ENCODE measurements at places on chromosomes 4 and X.

GRCh38 chr4:70705183-70706043, 16.4 kb upstream of the RUFY3 start:
- DNase-seq: peak; percentile 47

DNA sequence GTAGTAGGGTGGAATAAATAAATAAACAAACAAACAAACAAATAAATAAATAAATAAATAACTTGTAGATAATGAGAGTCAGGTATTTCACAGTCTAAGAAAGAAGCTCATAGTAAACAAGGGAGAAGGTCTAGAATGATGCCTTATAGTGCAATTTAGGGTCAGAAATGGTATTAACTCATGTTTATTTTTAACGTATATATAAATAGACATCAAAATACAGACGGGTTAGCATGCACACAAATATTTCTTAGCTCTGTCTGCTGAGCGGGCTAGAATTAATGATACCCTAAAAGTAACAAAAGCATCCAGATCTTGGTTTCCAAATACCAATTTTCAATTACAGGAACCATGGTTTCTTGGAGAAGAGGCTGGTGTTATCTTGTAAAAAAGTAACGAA, 16.6 kb downstream of the PFKFB1 start:
- no peak for DNase-seq

GRCh38 chrX:77953708-77954107, 15.7 kb downstream of the PGAM4 start:
- DNase-seq: no peak

DNA sequence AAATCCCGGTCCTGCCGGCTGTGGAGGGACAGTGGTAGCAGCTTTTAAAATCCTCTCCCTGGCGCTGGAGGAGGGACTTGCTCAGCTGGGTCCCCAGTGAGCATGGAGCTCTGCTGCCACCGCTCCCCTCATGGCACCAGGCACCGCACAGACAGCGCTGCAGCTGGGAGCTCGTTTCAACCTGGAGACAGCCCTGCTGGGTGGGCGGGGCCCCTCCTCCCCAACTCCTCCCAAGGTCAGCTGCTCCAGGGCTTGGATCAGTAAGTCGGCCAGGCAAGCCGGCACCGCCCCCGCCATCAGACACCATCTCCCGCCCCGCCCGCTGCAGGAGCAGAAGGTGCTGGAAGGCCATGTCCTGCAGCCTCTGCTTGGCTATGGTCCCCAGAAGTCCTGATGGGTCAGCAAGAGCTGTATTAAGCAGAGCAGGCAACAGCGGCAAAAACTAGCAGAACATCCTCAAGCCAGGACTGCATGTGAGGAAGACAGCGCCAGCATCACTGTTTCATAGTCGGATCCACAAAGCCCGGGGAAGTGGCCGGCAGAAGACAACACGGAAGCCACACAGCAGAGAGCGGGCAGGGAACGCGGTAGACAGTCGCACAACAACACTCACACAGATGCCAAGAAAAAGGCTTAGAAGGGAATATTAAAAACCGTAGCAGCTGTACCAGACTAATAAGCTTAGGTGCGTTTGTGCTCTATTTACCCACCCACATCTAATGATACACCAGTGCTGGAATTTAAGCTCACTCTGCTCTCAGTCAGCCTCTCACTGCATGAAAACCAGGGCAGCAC, 16.2 kb downstream of the ZFYVE28 start:
- no peak for DNase-seq

DNA sequence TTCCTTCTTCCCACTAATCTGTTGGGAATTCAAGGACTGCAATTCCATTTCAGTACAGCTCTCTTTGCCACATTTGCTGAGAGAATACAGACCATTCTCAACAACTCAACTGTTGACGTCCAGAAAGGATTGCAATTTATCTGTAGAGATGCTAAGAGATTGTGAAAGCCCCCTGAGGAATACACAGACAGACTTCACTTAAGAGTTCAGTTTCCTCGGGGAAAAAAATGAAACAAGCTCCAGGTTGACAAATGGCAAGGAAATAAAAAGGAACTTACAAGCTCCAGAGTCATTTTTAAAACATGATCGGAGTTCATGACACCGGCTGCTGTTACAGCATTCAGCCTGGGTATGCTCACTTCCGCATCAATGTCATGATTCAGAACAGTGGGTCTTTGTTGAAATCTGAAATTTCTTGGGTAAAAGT, 13.8 kb downstream of the TLR10 start:
- DNase-seq: no peak

- no peak for DNase-seq
Measured at GRCh38 chrX:153226344-153227185, 47.5 kb downstream of the MAGEA1 start.

- DNase-seq: peak; percentile 25
Measured at GRCh38 chrX:46796574-46797191, 37.8 kb upstream of the SLC9A7 start.

- DNase-seq: no peak
Measured at GRCh38 chrX:85516131-85516530, 136.7 kb upstream of the POF1B start.

DNA sequence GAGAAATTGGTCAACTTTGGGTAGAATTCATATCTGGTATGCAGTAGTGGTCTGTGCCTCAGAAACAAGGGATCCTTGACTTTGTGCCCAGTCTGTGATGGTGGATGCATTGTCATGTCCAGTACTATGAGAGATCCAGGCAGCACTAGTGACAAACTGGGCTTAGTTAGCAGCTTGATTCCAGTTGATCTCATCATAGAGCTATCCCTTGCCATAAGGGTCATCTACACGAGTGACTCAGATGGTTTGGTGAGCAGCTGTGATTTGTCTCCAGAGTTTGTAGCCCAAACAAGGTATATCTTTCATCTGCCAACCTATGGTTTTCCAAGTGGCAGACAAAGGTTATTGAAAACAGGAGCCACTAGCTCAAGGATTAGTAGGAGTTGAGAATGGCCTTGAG, 298.8 kb downstream of the GBA3 start:
- no peak for DNase-seq

GRCh38 chrX:57675320-57675719, 4.7 kb downstream of the NLRP2B start:
- DNase-seq: no peak

GRCh38 chr4:89829470-89830138, 7.4 kb downstream of the SNCA start:
- no peak for DNase-seq

GRCh38 chrX:39630344-39630743, 467.4 kb downstream of the BCOR start:
- DNase-seq: no peak

DNA sequence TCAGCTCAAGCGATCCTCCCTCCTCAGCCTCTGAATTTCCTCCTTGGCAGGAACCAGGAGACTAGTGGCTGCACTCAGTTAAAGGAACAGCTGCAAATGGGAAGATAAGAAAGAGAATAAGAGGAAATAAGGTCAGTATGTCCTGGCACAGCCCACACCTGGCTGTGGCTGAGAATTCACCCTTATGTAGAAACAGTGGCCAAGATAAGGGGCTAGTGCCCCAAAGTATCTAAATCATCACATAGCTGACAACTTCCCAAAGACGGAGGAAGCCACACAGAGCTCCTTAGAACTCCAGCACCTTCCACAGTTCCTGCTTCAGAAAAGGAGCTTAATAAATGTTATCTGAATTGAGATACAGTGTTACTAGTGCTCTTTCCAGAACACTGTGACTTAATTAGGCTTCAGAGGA, 2.3 kb upstream of the CHIC2 start:
- no peak for DNase-seq

GRCh38 chr4:90084967-90085295, 42.3 kb upstream of the CCSER1 start:
- no peak for DNase-seq

GRCh38 chr4:80385397-80386280, 50.1 kb downstream of the CFAP299 start:
- DNase-seq: no peak

DNA sequence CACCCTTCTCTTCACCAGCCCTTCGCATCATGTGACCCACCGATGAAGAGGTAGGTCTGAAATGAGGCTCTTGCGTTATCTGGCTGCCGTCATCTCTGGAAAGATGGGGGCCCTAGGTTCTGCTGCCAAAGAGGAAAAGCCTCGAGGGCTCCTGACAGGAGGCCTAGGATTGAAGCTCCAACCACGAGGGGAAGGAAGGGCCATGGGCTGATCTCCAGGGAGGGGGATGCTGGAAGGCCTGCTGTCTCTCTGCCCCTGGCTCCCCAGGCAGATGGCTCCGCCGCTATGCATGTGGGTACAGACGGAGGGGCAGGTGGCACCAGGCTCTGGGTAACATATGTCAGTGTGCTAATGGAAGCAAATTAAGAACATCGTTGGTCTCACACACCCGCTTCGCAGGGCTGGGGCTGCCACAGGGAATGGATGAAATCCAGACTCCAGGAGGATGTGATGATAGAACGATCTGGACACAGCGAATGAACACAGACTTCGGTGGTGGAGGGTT, 44.9 kb downstream of the AFAP1 start:
- DNase-seq: no peak

DNA sequence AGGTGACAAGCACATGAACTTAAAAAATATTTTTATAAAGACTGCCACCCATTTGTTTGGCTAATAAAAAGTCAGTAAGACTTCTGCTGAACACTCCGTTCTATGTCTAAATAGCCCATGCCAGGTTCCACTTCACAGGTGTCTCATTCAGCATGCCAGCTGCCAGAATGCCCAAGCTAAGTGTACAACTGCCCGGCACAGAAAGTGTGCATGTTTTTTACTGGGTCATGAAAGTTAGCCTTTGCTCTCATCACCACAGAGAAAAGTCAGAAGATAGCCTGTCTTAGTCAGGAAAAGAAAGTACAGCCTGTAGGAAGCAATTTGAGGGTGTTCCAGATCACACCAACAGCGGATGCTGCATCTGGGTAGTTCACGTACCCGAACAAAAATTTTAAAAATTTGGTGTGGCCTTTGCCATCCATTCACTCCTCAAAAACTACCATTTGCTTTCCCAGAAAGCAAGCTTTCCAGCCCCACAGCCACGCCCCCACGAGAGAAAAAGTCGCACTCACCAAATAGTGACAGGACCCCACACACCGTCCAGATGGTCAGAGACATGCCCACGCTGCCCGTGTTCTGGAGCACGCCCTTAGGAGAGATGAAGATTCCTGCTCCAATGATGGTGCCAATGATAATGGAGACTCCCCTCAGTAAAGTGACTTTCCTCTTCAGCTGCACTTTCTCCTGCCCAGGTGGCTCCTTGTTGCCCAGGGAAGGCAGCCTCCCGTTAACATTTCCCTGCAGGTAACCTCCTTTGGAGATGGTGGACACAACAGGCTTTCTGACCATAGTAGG, 671 bp downstream of the SLC7A11 start:
- no peak for DNase-seq
